Stimulated activated CD4-positive, alpha-beta T cell treated with anti-CD3 and anti-CD28 coated beads, Interleukin-2, amount 100 ng/mL, for 4 hours (primary cell): ENCODE measurements at places on chromosomes 4 and X.

- no peak for DNase-seq
Observed at GRCh38 chr4:93092765-93093164, 735.8 kb upstream of the ATOH1 start.

DNA sequence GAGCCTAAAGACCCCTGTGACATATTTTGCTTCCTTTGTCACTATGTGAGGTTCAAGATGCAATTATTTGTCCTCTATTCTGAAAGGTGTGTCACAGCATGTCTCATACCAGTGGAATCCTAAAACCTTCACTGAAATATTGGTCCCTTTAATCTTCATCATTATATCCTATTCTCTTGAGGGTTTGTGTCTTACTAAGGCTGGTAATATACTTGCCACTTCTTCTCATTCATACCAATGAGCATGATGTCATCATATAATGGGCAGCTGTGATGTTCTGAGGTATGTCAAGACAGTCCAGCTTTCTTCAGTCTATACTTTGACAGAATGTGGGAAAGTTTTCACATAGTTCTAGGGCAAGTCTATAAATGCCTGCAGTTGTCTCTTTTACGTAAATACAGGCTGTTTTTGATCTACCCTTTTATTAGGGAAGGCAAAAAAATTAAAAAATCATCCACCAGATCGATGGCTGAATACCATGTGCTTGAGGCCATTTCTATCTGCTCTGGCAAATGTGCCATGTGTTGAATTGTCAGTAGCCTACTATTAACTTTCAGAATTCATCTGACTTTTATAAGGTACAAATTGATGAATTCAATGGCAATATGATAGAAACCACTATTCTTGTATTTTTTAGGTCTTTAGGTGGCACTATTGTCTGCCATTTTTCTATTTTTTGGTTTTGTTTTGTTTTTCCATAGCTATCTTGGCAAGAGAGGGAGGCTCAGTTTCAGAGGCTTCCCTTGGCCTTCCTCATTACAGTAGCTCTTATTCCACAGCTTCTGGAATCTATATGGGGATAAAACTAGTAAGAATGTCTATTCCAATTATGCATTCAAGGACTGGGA lies 209.0 kb downstream of the PPARGC1A start:
- DNase-seq: no peak

DNA sequence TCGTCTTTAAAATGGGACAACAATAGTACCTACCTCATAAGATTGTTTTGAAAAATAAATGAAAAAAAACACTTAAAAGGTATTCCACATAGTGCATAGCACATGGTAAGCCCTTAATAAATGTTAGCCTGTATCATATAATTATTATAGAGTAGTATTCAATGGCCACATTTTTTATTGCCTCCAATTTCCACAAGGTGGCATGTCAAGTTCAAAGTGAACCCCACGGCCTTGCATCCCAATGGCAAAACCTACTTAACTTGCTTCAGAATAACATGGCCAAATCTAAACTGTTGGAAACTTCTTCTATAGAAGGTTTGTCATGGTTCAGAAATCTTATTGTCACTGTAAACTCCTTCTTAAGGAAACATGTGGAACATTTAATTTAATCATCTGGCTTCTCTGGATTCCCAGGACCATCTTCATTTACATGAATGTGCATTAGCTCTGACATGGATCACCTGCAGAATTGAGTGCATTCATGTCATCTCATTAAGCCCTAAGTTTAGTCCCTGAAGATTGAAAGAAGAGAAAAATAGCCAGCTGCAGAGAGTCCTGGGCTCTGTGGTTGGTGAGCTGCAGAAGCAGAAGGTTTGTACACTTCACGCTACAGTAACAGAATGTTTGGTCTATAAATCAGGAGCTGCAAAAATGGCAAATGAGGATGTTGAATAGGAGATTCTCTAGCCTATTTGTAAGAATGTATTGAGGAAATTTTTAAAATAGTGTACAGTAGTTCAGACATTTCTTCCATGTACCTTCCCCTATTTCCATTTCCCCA lies 61.0 kb downstream of the ANXA3 start:
- DNase-seq: no peak

DNA sequence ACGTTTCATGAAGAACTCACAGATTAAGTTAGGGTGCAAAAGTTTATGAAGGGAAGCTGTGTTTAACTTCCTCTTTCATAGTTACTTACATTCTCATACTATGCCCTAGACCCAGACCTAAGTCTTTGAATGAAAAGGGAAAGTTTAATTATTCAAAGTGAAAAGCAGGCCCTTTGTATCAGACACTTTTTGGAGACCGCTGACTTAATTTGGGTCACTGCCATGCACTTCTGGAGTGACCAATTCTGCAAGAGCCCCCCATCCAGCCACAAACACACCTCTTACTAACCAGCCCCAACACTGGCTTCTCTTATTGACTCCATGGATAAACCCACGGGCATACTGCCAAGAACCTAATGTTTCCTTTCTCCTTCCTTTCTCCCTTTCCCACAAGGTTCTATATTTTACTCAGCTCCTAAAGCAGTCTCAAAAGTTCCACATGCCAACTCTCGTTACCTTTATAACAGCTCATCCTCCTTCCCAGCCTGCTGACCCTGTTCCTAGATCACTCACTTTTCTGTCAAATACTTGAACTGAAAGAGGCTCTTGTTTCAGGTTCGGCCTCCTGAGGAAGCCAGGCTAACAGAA lies 34.5 kb downstream of the ABCE1 start:
- no peak for DNase-seq

DNA sequence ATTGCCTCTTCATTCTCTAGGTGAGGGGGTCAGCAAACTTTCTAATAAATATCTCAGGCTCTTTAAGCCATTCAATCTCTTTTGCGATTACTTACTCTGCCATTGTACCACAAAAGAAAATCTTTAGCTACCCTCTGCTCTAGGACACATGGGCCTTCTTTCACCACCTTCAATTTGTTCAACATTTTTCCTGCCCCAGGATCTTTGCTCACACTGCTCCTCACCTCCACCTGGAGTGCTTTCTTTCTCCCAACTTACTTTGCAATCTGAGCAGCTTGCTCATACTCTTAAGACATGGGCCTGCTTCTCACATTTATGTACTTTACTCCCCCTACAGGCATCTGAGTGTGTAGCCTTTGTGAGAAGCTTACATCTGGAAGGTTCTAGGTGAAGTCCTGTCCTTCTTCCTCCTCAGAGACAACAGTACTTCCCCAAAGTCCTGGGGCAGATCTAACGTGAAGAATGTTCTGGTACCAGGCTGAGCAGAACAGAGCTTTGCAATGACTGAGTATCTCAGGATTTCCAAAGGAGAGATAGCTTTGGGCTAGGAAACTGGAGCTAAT lies 55.0 kb upstream of the PRDM5 start:
- DNase-seq: no peak

DNA sequence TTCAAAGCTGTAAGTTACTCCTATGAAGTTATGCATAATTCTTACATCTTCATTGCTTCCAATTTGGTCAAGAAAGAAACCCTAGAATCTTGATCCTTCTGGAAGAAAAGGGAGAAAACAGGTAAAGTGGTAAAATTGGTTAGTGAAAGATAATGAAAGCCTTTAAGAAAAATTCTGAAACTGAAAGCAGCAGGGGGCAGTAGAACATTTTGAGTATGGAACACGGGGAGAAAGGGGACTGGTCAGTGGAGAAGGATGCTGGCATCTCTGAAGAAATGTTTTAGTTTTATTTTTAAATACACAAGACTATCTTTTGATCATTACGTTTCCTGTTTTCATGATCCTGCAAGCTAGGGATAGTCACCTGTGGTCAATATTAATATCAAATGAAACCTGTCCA lies 54.3 kb downstream of the SLIT2 start:
- no peak for DNase-seq

DNA sequence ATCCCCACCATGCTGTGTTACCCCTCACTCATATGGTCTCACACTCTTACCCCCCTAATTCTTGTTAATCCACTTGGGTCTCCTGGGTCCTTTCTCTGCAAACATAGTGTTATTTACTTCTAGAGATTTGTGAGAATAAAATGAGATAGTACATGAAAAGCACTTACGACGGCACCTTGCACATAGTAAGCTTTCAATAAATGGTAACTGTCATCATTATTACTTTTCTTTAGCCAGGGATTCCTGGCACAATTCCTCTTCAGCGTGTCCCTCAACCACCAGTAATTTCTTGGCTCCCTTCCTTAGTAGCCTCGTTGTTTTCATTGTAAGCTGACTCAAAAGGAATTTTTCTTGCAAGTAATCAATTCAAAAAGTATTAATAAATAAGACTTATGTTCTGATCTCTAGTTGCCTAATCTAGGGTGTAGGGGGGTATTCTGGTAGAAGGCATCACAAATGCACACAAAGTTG lies 30.1 kb upstream of the RBMX start:
- DNase-seq: no peak

- no peak for DNase-seq
Observed at GRCh38 chrX:38848671-38849455, 47.6 kb downstream of the MID1IP1 start.
